ENCODE measurements at places on chromosomes 3 and 15.
A peak's percentile ranks its signal among the peaks of the same experiment; 100 is the strongest.

- DNase-seq: no peak
These were observed 24.4 kb downstream of the TP63 start for GRCh38 chr3:189655617-189656016.

DNA sequence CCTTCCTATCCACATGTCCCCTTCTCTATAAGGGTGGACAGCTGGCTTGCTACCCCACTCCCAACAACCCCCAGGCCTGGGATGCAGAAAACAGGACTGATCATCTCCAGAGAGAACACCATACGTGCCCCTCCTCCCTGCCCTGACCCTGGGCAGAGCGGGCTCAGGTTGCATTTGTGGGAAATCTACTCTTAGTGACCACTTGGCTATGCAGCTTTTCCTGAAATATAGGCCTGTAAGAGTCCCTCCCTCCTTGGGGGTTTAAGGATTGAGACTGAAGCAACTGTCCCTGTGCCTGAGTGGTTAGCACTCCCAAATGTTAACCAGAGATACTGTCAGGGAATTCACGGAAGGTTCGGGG is 11.7 kb downstream of the SH2D7 start:
- no peak for DNase-seq

DNA sequence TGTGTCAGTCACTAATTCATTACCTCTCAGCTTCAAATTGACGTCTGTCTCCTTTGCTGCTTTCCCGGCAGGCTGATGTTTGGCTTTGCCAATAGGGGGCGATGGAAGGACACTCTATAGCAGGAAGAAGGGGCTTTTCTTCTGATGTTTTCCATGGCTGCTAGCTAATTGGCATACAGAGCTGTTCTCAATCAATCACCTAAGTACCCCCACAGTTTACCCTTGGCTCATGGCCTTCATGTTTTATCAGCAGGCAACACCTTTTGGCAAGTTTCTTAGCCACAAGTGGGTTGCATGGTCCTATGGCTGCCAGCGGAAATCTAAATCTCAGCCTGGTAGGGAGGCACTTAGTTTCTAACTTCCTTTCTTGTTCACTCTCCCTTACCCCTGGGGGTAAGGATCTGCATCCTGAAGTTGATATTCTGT is 45.0 kb downstream of the ESYT3 start:
- DNase-seq: peak; percentile 50

DNA sequence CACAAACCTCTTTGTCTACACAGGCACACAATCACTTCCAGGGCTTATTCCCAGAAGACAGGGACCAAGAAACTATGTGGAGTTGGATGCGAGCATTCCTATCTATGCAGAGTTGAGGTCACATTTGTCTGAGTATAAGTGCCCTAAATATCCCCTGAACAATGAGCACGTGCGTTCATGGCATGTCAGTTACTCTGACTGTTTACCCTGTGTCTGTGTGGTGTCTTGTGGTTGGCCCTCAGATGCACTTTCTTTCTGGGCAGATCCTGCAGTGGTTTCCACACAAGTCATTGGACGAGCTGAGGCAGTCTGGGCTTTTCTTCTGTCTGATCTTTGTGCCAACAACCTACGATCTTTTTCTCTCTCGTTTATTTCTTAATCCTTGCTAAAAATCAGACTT is 134.5 kb downstream of the FBN1 start:
- no peak for DNase-seq

- no peak for DNase-seq
These were observed 136.9 kb downstream of the NSMCE3 start for GRCh38 chr15:29132735-29133181.

- no peak for DNase-seq
These were observed 39.5 kb downstream of the TMEM40 start for GRCh38 chr3:12719541-12719940.

- DNase-seq: no peak
These were observed 277.2 kb upstream of the BCHE start for GRCh38 chr3:166114448-166114847.

Measured in tongue (tissue), 3 donors.